ENCODE measurements at places on chromosomes 7 and 10.
A peak's percentile ranks its signal among the peaks of the same experiment; 100 is the strongest.

DNA sequence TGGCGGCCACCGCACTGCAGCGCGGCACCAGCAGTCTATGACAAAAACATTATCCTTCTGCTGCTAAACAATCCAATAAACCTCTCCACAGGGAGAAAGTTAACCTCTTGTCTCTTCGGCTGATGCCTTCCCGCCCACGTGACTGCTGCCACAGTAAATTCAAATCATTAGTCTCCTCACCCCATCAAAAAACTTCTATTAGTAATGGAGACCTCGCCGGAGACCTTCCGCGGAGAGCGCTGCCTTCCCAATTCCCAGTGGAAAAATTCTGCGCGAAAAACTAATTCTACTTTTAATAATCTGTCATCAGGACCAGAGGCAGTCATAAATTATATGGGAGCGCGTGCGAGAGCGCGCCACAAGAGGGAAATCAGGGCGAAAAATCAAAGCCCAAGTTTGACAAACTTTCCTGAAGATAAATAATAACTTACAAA lies 90.0 kb upstream of the PAX2 start:
- DNase-seq = no peak

- DNase-seq = no peak
These were observed 37.6 kb downstream of the FAM53B start for GRCh38 chr10:124706462-124707143.

DNA sequence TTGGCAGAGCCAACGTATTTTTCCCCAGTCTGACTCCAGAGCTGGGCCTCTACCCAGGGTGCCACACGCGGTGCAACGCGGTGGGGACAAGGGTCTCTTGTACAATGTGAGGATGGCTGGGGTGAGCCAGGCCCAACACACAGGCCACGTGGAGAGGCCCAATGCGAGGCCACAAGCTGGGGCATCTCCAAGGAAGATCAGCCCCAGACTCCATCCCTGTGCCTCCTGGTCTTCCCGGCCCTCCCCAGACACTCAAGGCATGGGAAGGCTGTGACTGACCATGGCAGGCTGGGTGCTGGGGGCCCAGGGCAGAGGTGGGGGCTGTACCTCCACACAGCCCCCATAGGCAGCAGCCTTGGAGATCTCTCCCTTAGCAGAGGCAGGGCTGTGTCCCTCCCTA lies 135.3 kb upstream of the FAM20C start:
- no peak for DNase-seq

- no peak for DNase-seq
These were observed 17.7 kb downstream of the ABCA13 start for GRCh38 chr7:48188776-48189520.

- peak; percentile 40 for DNase-seq
These were observed 649 bp downstream of the ACTR3B start for GRCh38 chr7:152759949-152760853.

GRCh38 chr7:92880212-92881090 lies 44.1 kb upstream of the CDK6 start:
- DNase-seq = no peak

GRCh38 chr10:80473692-80474596 lies 19.8 kb downstream of the TSPAN14 start:
- DNase-seq = no peak

- DNase-seq = peak; percentile 85
These were observed 11.6 kb upstream of the HNRNPF start for GRCh38 chr10:43420369-43421200.

DNA sequence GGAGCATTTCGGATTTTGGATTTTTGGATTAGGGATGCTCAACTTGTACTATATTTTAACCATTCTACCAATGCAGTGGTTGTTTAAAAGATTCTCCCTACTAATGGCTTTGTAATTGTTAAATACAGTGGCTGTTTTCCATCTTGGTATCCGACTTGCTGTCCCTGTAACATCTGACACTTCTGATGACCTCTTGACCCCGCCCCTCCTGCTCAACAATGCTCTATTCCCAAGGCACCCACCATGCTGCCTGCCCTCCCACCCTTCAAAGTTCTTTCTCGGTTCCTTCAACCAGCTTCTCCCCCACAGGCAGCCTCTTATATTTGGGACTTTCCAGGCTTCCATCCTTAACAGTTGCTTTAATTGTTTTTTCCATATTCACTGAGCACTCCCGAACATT lies 2.0 kb downstream of the PRTFDC1 start:
- no peak for DNase-seq

GRCh38 chr7:92917230-92917629 lies 80.9 kb upstream of the CDK6 start:
- DNase-seq = no peak

DNA sequence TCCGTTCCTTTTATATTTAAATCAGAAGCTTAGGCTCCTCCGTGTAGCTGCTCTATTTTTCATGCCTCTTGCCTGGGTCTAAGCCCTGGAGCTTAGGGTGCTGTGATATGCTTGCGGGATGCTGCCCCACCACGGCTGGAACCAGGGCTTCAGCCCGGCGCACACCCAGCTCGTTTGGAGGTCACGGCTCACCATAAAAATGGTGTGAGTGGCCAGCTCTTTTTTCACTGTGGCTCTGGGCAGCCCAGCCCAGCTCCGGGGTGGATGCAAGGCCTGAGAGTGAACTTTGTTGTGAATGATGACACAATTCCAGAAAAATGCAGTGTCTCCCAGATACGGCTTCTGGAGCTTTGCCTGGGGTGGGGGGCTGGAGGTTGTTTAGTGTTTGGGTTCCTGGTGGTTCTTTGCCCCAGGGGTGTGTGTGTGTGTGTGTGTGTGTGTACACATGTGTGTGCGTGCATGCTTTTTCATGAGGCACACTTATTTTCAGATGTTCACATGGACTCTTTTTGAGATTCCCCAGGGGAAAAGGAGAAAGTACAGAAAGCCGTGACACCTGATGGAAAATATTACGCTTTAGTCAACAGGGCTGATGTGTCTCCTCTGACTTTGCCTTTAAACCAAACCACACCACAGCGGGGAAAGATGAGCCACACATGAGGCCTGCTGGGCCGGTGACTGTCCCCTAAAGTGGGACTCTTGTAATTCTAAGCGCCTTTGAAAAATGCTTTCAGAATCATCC lies 46.2 kb downstream of the GRK5 start:
- DNase-seq = peak; percentile 49

GRCh38 chr7:12322284-12322902 lies 81.3 kb downstream of the VWDE start:
- peak; percentile 55 for DNase-seq

DNA sequence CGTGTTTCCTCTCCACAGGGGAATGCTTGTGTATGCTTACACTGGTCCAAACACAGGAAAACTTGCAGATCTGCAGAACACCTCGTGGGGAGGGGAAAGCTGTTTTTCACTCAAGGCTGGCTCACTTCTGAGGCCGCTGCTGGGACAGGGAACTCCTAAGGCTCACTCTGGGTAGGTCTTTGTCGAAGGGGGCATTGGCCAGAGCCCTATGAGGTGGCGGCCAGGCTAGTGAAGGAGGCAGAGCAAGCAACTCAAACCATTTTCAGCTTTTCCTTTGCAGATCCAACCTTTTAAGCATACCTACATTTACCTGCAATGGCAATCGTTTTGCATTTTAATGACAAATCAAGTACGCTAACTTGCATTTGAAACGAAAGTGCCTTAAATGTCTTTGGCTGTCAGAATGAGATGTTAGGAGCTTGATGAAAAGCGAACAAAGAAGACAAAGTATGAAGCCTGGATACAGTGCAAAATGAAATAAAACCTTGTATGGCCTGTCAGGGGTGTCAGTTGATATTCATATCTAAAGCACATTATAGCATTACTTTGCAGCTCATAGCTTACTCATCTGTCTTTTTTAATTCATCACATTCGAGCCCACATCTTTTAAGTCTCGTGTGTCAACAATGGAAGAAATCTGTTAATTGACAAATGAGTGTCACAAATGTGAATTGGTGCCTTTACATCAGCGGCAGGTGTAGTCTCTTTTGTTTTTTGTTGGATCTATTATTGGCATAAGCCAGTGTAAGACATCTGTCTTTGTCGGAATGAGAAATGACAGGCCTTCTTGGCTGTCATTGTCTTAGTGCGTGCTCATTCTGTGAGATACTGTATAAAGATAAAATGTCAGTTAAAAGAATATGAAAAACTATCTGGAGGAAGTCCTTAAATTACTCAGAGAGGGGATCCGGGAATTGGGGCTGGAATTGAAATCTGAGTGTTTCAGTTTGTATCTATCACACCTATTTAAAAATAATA lies 30.5 kb downstream of the LRMDA start:
- no peak for DNase-seq

- peak; percentile 35 for DNase-seq
These were observed 150.4 kb downstream of the PPP1R3A start for GRCh38 chr7:113768387-113768786.

GRCh38 chr10:79045566-79046175 lies 23.1 kb upstream of the ZMIZ1 start:
- no peak for DNase-seq

- no peak for DNase-seq
These were observed 99.4 kb downstream of the MICALL2 start for GRCh38 chr7:1359681-1360485.

- no peak for DNase-seq
These were observed 5.7 kb upstream of the GDI2 start for GRCh38 chr10:5818894-5819293.

DNA sequence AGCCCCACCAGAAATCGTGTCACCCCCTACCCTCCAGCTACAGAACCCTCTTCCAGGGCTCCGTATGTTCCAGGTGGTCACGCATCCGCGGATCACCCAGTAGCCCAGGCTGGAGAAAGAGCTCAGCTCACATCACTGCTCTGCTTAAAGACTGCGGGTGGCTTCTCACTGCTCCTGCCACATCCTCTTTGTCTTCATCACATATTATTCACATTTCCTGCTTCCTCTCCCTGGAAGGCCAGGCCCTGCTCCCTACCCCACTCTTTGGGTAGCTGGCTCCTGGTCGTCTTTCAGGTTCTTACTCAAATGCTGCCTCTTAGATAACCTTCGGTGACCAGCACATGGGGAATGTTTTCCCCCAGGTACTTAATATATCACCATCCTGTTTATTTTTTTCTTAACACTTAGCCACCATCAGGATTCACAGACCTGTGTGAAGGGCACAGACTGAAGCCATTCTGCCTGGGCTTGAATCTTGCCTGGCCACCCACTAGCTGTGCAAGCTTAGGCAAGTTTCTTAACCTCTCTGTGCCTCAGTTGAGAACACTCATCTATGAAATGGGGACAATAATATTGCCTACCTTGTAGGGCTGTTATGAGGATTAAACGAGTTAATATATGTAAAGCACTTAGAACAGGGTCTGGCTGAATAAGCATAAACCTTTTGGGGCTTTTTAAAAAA lies 307.8 kb downstream of the PRPF18 start:
- no peak for DNase-seq

GRCh38 chr10:119501690-119502089 lies 40.8 kb downstream of the RGS10 start:
- no peak for DNase-seq

- DNase-seq = no peak
These were observed 113.5 kb downstream of the CELF2 start for GRCh38 chr10:11131112-11131639.

DNA sequence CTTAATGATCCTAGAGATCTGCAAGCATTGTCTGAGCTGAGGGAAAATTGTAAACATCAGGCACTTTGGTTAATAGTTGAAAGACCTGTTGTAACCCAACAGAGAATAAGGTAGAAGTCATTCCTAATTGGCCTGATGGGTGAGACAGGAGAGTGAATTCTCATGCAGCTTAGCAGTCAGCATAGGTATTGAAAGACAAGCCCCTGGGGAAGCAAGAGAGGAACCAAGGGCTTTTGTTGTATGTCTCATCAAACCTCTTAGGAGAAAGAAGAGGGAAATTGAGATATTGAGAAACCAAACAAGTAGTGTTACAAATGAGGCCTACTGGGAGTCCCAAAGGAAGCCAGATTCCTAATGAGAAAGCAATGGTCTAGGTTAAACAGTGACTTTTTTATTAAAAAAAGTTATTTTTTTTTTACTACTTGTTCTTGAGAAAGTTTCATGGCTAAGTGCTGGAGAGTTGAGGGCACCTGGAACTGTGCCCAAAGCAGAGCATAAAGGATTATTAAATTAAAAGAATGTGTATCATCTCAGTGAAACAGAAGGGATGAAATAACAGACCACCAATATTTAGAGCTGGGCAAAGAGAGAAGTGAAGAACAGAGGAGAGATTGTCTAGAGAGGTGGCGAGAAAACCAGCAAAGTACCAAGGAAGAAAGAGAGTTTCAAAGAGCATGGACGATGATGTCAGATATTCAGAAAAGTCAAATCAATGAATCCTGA lies 168.9 kb downstream of the CDK14 start:
- DNase-seq = no peak

DNA sequence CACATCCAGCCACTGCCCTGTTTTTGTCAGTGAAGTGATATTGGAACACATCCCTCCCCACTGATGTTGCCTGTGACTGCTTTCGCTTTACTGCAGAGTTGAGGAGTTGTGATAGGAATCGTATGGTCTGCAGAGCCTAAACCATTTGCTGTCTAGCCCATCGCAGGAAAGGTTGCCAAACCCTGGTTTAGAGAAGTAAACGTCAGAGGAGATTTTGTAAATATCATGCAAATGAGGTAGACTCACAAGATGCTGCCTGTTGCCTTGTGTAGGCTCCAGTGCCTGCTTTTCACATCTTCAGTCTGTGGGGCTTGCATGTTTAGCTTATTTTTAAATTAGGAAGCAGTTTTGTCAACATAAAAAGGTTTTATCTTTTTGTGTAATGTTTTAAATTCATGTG lies 107.1 kb downstream of the TRRAP start:
- DNase-seq = no peak

DNA sequence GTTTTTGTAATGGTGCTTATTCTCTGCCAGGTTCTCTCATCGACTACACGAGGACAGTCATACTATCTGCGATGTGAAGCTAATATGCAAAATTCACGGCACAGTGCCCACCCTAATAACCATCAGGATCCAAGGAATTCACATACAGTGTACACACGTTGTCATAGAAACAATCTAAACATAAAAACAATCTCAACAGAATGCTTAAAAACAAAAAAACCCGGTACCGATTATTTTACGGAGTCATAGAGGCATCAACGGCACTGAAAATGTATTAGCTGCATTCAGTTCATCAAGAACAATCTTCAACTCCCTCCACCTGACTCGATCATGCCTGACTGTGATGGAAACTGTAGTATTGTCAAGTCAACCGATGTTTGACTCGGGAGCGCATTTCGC lies 628 bp downstream of the MRPS33 start:
- DNase-seq = no peak

- DNase-seq = no peak
These were observed 61.1 kb downstream of the CHST15 start for GRCh38 chr10:124032087-124032935.

- DNase-seq = no peak
These were observed 20.7 kb downstream of the GARIN1A start for GRCh38 chr7:128692623-128693270.

- DNase-seq = no peak
These were observed 201.8 kb upstream of the ZMIZ1 start for GRCh38 chr10:78866731-78867554.
